ENCODE measurements at places on chromosomes 7 and 10.

DNA sequence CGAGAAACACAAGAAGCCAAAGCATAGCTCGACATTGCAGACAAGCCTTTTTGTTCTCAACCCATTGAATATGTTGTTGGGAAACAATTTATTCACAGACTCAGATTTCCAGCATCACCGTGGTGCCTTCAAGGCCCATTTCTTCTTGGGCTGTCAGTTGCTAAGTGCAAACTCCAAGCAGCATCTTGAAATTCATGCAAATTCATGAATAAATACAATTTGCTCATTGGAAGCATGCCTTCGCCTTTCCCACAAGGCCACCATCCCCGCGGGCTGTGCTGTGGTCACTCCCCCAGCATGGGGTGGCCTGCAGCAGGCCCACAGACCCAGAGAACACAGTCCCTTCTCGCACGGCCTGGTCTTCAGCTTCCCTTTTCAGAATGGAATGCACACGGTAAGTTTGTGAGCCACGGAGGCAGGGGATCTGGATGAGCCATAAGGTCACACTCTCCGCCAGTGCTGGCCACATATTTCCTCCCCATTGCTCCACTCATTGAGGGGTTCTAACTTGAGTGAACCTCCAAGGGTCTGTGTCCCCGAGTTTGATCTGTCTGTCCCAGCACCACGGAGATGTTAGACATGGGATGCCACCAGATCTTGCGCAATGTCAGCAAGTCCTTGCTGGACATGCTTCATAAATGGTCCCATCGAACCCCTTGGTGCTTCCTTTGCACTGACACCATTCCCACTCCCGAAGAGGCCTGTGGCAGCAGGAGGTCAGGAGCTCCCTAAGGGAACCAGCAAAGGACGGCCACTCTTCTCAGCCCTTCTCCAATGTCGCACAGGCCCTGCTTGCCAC is 109.5 kb downstream of the GFRA1 start:
- DNase-seq = no peak

DNA sequence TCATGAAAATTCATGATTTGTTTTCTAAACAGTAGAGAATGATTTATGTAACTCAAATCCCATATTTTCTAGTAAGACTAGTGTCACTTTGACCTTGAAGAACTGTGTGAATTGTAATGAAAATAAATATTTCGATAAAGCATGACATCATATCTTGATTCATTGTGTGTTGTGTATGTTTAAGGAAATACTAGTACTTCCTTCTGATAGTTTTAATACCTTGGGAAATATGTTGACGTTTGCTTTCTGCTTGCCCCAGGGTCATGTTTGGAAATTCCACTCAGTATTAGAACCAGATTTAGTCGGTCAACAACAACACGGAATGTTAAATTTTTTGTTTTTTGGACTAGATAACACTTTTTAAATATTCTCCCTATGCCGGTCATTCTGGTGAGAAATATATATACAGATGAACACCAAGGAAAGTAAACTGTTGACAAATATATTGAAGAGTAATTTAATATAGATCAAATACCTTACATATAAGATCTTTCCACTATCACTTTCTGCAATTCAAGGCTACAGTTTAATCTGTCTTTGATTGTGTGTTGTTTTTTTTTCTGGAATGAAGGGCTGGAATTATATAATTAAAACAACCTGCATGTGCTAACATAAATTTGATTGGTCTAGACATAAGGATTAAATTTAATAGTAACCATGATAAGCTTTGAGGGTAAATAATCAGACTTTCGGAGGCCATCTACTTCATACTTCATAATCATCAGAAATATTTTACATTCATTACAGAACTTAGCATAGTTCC is 126.2 kb downstream of the MDFIC start:
- no peak for DNase-seq

DNA sequence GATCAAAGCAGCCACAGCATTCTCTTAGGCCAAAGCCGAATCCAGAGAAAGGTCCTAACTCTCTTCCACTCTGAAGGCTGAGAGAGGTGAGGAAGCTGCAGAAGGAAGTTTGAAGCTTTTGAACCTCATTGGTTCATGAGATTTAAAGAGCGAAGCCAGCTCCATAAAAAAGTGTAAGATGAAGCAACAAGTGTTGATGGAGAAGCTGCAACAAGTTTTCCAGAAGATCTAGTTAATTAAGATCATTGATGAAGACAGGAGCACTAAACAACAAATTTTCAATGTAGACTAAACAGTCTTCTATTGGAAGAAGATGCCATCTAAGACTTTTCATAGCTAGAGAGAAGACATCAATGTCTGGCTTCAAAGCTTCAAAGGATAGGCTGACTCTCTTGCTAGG is 17.7 kb upstream of the GALNTL5 start:
- no peak for DNase-seq

- no peak for DNase-seq
These were observed 32.8 kb upstream of the NUB1 start for GRCh38 chr7:151308791-151309190.

DNA sequence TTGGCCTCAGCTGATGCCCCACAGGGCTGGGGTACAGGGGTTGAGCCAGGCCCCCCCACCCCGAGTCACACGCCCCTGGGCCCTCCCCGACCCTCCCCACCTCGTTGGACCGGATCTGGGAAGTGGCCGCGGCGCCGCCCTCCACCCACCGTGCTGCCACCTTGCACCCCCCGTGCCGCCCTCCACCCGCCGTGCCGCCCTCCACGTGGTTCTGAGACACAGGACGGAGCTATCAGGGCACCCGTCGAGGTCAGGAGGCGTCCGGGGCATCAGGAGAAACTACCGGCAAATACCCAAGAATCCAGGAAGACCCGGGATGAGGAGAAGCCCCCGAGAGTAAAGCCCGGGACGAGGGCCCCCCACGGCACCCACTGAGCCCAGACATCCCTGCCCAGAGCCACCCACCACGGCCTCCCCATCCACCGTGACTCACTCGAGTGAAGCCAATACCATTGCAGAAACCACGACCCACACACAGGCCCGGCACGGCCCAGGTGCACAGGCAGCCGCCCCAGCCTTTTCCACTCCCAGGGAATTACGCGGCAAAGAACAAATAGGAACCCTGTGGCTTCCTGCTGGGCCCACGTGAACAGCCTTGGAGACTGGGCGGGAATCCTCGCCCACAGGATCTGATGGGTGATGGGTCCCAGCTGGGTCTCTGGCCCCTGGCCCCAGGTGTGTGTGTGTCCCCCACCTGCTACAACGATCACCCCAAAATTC is 34.0 kb downstream of the ADAP1 start:
- DNase-seq = no peak
